ENCODE measurements at places on chromosomes 4 and X. TPM values are rescaled to one million over a fixed set of nuclear protein-coding genes. Genes with fewer than 3 reads are reported as not detected.

- DNase-seq = peak; percentile 20
Measured at GRCh38 chr4:127698789-127699200, 31.4 kb upstream of the SLC25A31 start.

- no peak for DNase-seq
Measured at GRCh38 chr4:8348071-8348470, 78.5 kb downstream of the HTRA3 start.

DNA sequence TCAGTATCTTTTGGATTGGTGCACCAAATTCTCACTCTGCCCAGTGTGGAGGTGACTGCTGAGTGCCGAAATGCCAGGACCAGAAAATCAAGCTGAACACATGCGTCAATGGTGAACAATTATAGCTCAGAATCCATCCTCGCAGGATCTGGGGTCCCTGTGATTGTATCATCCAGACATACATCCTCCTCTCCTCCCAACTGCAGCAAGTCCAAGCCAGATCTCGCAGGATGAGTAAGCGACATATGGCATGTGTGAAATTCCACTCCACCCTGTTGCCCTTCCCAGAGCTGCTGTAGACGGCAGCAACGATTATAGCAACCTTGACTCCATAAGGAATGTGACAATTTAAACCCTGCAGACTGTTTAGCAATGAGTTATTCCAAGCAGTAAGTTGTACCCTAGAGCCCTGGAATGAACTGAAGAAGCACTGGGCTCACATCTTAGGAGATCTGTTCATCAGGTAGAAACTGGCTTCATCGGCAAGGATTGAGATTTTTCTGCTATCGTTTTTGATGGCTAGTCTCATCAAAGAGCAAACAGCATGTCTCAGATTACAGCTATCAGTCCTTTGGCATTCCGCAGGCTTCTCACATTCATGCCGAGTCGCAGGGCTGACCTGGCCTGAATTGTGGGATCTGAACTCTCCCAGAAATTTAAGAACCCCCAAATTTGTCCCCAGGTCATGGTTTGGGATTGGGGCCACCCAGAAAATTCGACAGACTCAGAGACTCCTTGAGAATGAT is 35.5 kb upstream of the SORBS2 start:
- DNase-seq = peak; percentile 47

DNA sequence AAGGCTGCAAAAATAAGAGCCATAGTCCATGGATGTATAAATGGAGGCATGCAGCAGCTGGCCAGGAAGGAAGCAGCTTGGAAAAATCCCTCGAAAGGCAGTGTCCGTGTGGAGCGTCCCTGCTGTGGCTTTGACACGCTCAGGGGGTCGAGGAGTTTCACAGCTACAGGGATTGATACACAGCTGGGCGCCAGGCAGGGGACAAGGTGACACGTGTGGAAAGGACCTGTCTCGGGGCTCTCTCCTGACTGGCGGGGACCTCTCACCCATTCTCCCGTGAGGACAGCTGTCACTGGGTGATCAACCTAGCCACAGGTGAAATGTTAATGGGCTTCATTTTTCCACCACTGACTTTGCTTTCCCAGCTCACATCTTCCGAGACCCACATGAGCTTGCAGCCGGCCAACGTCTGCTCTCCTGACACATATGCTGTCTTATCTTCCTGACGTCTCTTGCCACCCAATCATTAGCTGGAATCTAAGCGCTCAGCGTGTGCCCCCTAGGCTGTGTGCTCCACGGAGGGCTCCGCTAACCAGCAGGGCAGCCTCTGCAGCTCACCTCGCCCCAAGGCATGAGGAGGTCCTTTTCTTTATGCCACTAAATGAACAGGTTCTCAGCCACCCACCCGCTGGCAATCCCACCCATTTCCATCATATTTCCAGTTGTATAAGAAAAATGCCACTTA is 89.4 kb upstream of the AFAP1 start:
- DNase-seq = no peak

DNA sequence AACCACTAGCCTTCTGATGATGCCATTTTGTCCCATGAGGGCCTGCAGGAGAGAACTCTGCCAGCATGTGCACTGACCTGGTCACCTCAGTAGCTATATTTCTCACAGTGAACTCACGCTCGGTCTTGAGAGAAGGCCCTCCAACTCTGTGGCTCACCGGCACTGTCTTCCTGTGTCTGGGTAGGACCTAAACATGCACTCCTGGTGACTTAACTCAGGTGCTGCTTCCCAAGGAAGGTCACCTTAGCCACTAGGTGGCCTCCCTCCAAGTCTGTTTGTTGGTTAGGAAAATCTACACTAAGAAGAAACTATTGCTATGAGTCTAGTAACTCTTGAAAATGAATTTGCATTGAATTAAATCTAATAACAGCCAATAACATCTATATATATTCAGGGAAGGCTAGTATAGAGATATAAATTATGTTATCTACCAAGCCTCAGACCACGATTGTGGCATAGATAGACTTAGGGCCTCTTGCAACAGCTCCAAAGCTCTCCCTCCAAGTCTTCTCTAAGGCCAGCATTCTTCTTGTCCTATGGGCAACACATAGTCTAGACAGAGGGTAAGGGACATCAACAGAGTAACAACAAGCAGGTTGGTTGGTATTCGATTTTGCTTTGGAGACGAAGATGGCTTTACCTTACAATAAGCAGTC is 24.7 kb downstream of the TLR10 start:
- no peak for DNase-seq

DNA sequence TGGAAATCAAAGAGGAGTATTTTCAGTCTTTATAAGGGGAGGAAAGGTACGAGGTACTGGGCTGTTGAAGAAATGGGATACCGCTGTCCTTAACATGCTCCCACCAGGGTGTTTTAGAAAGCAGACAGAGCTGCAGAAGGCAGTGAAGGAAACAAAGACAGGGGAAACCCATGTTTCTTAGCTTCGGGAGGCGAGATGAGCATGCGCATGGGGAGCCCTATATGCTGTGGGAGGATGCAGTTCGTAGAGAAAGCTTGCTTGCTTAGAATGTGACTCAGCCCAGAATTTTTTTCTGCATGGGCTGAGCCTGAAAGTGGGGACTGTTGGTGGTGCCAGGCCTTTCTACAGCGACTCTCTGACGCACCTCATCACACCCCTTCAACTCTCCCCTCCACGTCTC is 28.8 kb upstream of the SCOC start:
- no peak for DNase-seq

DNA sequence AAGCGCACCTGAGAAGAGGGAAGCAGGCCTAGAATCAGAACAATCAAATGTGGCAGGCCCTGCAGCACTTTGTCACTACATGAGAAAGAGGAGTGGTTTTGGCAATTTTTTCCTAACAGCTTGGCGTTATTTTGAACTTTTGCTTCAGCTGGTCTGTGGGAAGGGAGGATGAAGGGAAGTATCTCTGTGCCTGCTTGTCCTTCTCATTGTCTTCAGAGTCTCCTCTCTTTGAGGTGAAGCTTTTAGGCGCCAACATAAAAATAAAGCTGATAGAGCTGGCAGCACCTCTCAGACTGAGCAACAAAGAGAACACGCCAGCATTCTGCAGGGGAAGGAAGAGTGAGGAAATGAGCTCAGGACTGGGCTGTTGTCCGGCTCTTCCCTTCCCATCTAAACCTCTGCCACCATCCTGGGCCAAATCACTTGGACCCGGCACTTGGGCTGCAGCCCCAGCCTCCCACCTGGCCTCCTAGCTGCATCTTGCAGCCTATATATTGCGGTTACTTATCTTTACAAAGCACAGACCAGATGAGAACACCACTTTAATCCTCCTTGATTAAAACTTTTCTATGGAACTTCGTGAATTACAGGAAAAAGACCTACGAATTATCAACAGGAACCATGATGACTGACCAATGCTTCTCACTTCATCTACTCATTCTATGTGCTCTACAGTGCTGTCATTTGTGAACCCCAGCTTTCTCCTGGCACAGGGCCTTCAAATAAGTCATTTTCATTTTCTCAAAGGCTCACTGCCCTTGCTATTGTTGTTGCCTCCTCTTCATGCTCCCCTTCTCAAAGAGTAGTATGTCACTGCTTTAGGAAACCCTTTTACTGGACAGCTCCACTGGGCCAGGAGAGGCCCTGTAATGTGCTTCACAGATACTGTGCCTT is 476.4 kb upstream of the HS3ST1 start:
- DNase-seq = no peak

DNA sequence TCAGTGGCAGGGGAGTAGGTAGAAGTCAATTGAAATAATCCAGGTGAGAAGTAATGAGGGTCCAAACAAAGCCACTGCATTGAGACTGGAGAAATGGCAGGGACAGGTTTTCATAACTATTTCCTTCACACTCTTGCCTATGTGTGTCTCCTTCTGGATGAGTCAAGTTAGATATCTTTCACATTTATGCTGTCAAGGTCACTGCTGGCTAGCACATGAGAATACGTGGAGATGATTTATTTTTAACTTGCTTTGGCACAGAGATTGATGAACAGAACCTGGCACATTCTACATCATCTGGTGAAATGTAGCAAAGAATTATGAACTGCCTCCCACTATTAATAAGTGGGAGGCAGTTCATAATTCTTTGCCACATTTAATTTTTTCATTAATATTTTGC is 66.7 kb upstream of the BOD1L1 start:
- DNase-seq = no peak

GRCh38 chr4:183214912-183215488 is 105.1 kb downstream of the CLDN22 start:
- DNase-seq = no peak

- DNase-seq = no peak
Measured at GRCh38 chr4:98908703-98909262, 20.1 kb downstream of the EIF4E start.

- DNase-seq = no peak
Measured at GRCh38 chr4:141216002-141216761, 4.5 kb upstream of the ZNF330 start.

DNA sequence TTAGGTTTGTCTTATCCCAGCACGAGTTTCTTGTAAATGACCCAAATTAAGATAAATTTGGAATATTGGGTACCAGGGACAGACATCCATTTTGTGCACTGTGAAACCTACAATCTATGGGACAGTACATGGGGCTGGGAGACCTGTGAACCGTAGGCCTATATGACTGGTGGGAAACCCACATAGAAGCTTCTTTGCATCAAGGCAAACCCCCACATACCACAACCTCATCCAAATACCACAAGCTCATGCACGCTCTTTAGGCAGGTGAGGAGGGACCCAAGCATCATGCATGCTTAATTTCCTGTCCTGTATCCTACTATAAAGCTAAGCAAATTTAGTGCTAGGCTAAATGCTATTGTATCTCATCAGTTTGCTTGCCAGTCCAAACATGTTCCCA is 47.8 kb downstream of the NIPAL1 start:
- DNase-seq = no peak

DNA sequence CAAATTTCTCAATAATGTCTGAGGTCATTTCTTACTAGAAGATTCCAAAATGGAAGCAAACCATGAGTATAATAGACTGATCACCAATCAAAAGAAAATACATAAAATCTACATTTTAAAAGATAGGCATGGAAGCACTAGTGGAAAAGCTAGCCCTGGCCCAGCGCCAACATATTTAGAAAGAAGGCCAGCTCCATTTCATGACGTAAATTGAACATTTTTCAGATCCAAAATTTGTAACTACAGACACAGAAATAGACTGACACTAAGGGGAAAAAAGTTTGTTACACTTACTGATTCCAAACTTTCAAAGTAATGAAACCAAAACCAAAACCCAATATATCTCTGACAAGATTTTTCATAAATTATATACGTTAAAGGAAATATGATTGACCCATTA is 117.7 kb downstream of the ADAMTS3 start:
- no peak for DNase-seq

GRCh38 chr4:38501698-38502097 is 162.3 kb upstream of the KLF3 start:
- no peak for DNase-seq

DNA sequence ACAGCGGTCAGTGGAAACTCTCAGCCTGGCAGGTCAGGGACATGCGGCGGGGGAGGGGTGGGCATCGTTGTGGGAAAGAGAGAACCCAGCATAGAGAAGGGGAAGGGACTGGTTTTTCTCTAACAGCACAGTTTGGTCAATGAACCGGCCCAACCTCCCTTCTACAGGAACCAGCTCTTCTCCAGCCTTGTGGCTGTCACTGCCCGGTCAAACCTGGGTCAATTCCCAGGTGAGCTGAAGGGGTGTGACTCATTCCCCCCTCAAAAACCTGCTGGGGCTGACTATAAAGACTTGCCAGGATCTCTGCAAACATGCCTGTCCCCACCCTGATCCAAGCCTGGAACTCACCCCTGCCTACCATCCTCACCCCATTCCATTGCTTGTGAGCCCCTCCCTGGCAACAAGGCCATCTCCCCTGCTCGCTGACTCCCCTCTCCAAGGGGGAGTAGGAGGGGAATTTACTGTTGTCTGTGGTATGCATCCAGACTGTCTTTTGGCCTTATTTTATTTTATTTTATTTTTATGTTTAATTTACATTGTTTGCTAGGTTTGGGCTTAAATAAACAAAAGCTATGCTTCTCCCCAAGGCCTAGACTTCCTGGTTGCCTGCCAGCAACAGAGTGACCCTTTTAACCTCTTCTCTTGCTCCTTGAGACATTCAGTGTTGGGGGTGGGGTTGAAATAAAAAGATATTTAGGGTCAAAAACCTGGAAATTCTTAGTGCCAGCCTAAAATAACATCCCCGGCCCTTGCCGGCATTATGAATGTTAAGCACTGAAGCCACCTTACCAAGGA is 49.6 kb downstream of the TSC22D3 start:
- DNase-seq = no peak

GRCh38 chr4:17280261-17281018 is 231.4 kb downstream of the QDPR start:
- no peak for DNase-seq

GRCh38 chrX:19578956-19579355 is 63.6 kb upstream of the MAP3K15 start:
- no peak for DNase-seq

DNA sequence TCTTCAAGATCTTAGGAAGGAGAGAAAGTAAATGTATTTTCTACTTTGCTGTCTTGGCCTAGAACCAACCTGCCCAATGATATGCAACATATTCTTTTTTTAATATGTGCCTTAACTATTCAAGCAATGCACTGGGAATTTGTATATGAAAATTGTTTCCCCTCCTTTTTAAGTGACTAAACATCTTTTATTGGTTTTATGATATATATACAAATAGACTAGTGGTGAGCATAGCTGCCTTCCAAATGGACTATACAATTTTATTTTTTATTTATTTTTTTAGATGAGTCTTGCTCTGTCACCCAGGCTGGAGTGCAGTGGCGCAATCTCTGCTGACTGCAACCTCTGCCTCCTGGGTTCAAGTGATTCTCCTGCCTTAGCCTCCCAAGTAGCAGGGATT is 10.3 kb downstream of the NOCT start:
- DNase-seq = no peak

GRCh38 chr4:95013236-95013635 is 255.5 kb downstream of the BMPR1B start:
- DNase-seq = no peak

Gene P2RY10
- polyA plus RNA-seq = not detected

Gene ZNF185
- 8.3 TPM for polyA plus RNA-seq

Gene FAAH2
- polyA plus RNA-seq = not detected

Gene FAM149A
- not detected for polyA plus RNA-seq

Gene HHIP
- 0.87 TPM for polyA plus RNA-seq

Gene OCIAD1
- polyA plus RNA-seq = 162 TPM

Gene TMEM156
- 0.15 TPM for polyA plus RNA-seq

Gene SYTL5
- polyA plus RNA-seq = 0.48 TPM

Gene CYBB
- polyA plus RNA-seq = not detected

Gene SPP1
- 5.4 TPM for polyA plus RNA-seq

Gene NPY5R
- not detected for polyA plus RNA-seq

Gene C4orf50
- not detected for polyA plus RNA-seq

Gene MAGEA2
- polyA plus RNA-seq = not detected

Gene ASB9
- 0.33 TPM for polyA plus RNA-seq

Gene SYTL4
- 3.3 TPM for polyA plus RNA-seq

Gene SATL1
- polyA plus RNA-seq = not detected

Gene MMRN1
- not detected for polyA plus RNA-seq

Gene ADH1A
- polyA plus RNA-seq = not detected

Gene WDR44
- 13.3 TPM for polyA plus RNA-seq

Gene TMEM154
- polyA plus RNA-seq = 1.1 TPM
